ENCODE measurements at places on chromosomes 6 and 20.

DNA sequence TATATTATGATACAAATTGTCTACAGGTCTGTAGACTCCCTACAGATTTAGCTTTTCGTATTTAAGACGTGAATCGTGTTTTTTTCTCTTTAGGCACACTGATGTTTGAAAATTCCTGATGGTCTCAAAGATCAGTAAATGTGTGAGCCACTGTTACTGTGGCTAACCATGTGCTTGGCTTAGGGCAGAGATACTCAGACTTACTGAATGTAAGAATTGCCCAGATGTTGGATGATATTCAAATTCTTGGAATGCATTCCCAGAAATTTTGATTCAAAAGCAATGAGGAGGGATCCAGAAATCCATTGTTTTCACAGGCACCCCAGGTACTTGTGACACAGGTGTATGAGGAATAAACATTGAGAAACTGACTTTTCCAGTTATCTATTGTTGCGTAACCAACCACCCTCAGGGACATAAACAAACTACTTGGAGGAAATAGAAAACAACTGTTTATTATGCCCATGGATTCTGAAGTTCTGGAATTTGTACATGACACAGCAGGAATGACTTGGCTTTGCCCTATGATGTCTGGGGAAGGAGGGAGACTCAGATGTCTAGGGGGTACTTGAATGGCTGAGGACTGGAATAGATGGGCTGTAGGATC is 339.6 kb upstream of the CITED2 start:
- no peak for DNase-seq

GRCh38 chr6:132401618-132402285 is 477 bp upstream of the MOXD1 start:
- no peak for DNase-seq

DNA sequence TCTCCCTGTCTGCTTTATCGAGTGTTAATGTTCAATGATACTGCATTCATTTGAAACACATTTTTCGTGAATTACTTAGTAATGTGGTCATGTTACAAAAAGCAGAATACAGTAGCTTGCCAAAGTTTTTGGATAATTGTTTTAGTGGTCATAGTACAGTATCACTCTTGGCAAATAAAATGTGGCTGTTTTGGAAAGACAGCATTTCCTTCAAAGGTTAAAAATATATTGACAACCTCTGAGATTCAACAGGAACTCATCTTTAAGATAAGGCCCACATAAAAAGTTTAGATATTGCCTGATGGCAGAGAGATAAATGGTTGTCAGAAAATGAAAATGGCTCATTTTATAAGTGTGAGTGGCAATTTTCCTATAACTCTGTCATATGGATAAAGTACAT is 297.7 kb upstream of the MAN1A1 start:
- no peak for DNase-seq

- no peak for DNase-seq
Measured at GRCh38 chr20:50062006-50062838, 50.7 kb downstream of the UBE2V1 start.

DNA sequence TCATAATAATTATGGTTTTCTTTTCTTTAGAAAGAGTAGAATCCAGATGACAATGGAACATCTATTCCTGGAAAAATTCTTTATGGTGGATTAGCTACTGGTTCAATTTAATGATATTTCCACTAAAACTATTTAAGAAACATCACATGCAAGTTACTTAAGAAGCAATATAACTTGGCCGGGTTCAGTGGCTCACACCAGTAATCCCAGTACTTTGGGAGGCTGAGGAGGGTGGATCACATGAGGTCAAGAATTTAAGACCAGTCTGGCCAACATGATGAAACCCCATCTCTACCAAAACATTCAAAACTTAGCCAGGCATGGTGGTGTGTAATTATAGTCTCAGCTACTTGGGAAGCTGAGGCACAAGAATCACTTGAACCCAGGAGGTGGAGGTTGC is 65.9 kb upstream of the SMLR1 start:
- no peak for DNase-seq

DNA sequence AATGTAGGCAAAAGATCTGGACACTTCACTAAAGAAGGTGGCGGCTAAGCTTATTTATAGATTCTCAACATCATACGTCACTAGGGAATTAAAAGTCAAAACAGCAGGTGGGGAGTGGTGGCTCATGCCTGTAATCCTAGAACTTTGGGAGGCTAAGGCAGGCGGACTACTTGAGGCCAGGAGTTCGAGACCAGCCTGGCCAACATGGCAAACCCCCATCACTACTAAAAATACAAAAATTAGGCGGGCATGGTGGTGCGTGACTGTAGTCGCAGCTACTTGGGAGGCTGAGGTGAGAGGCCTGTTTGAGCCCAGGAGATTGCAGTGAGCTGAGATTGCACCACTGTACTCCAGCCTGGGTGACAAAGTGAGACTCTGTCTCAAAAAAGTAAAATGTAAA is 74.6 kb downstream of the GPX5 start:
- no peak for DNase-seq

DNA sequence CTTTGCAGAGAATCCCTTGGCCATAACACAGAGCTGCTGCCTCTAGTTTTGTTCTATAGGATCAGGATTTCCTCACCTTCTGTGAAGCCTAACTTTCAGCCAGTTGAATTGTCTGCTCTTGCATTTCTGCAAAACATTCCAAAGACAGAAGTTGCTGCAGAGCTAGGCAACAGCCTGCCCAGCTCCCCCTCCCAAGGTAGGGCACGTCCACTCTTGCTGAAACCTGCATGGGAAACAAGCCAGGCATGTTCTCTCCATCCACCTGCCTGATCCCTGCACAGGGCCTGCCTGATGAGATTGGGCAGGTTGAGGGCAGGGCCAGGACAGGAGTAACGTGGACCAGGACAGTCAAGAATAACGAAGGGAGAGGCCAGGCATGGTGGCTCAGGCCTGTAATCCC is 58.9 kb upstream of the NAA20 start:
- DNase-seq, result no peak

DNA sequence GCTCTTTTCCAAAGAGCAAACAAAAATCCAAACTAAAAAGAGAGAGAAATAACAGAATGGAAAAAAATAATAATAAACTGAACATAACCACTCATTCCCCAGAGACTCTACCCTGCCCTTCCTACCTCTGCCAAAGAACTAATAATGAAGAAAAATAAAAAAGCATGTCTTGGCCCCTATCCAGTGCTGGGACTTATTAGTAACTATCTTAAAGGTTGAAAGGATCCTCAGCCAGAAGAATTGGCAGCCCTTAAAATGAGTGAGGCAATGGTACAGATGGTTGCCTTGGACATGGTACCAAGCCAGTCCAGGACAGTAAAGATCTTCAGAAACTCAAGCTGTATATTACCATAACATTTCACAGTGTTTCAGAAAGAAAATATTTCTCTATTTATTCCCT is 279.3 kb downstream of the HACE1 start:
- DNase-seq, result no peak

- no peak for DNase-seq
Measured at GRCh38 chr6:122184401-122184827, 215.0 kb upstream of the HSF2 start.

DNA sequence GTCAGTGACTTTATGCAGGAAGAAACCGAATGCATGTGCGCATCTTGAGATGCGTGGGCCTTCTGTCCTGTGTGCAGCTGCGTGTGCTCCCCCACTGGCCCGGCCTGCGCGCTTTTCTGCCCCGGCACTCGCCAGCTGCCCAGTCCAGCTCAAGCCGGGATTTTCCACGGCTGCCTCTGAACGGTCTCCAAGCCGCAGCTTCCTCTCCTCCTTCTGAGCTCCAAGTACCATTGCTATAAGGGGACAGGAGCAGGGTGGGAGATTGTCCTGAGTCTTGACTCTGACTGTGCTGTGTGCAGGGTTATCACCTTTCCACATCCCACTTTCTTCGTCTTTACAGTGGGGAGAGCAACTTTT is 302.8 kb downstream of the THBS2 start:
- no peak for DNase-seq

Measured in activated CD4-positive, alpha-beta T cell treated with anti-CD3 and anti-CD28 coated beads for 24 hours (primary cell).